Suppressor macrophage (primary cell): ENCODE measurements at places on chromosomes 1 and 21.

- DNase-seq, result no peak
Observed at GRCh38 chr1:176199707-176200106, 7.4 kb downstream of the COP1 start.

GRCh38 chr1:197083474-197083873 lies 16.4 kb upstream of the F13B start:
- DNase-seq, result no peak

DNA sequence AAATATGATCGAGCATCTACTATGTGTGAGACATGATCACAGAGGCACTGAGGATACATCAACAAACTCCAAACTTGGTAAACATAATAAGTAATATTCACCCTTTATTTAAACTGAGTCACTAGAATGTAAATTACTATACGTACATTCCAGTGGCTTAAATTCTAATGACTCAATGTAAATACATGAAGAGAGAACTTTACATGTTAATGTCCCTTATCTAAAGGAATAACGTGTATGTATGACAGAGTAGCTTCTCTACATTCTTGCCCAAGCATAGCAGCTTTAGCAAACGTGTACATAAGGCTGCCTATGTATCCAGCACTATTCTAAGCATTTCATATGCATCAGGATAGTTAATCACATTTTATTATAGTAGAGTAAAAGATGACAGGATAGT lies 111.8 kb upstream of the CYYR1 start:
- no peak for DNase-seq

- DNase-seq, result no peak
Observed at GRCh38 chr1:108817016-108817415, 39.9 kb downstream of the AKNAD1 start.

- DNase-seq, result no peak
Observed at GRCh38 chr1:107228704-107229371, 88.0 kb downstream of the NTNG1 start.

GRCh38 chr1:95139039-95139438 lies 21.9 kb downstream of the TLCD4 start:
- no peak for DNase-seq

GRCh38 chr1:114207635-114208034 lies 54.0 kb upstream of the SYT6 start:
- peak; percentile 42 for DNase-seq

- DNase-seq, result no peak
Observed at GRCh38 chr1:201125800-201126199, 1.2 kb downstream of the ASCL5 start.

DNA sequence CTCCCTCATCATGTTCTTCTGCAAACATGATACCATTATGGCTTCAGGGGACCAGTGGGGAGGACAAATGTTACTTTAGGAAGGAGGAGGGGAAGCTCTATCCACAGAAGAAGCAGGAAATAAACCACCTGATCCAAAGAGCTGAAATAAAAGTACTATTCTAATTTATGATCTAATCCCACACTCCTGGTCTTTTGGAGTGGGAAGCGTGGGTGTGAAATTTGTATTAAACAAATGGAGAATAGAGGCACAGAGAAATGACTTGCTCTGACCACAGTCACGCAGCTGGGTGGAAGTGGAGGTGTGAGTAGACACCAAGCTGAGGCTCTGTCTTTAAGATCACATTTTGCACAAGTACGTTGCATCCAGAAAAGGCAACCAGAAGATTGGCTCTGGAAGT lies 14.5 kb upstream of the STUM start:
- peak; percentile 24 for DNase-seq

DNA sequence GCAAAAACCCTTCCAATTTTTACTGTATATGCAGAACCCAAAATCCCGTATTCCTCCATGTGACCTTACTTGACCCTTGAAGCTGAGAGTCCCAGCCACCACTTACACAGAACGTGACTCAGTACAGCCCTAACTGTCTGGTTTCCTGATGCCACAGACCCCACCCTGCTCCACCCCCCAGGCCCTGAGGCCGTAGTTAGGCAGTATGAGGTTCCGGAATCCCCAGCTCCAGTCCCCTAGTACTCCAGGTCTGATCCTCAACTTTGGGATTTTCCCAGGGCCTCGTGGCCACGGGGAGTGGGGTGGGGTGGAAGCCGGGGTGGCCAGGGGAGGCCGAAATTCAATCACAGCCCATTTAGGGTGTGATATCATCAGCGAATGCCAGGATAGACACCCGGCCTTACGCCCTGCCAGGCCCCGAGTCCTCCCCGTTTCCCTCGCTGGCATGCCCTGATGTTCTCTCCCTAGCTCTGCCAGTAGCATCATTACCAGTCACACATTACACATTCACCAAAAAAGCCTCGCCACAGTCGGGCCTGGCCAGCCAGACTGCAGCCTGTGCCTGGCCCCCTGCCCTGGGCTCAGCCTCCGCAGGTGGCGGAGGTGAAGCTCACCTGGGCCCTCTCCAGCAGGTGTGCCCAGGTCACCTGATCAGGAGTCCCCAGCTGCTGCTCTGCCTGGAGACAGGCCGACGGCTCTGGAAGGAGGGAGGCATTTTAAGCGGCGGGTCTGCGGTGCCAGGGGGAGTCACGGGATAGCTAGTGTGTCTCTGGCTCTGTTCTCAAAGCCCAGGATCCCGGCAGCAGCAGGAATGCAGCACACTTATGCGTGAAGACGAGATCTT lies 70.8 kb downstream of the SCCPDH start:
- DNase-seq, result peak; percentile 5

GRCh38 chr21:38950435-38951094 lies 144.8 kb downstream of the ETS2 start:
- no peak for DNase-seq

- no peak for DNase-seq
Observed at GRCh38 chr1:178510155-178510554, 2.8 kb upstream of the TEX35 start.
